ENCODE measurements at places on chromosomes 5 and 9.

GRCh38 chr9:113876151-113876992 is at the start of gene ZNF618:
TSS of gene ZNF618 (plus strand) at chr9:113876309. CDS start at chr9:113876381, 72 bp downstream.
- no peak for DNase-seq

DNA sequence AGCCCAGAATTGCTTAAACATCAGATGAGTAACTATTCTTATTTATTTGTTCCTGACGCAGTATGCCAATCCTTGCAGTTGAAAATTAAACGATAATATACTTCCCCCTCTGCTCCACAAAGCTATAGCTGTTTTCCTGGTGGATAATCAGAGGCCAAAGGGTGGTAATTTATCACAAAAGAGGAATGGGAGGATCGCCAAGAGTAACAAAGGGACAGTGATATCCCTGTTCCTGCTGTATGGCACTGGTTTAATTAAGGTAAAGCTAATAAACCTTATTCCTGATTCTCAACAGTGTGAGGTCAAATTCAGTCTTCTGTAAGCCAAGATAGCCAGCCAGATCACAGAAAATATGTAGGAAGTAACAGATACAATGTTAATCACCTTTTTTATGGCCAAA is 33.4 kb upstream of the PTGER4 start:
- no peak for DNase-seq

GRCh38 chr9:99850736-99851499 is 29.2 kb downstream of the NR4A3 start:
- DNase-seq: no peak

DNA sequence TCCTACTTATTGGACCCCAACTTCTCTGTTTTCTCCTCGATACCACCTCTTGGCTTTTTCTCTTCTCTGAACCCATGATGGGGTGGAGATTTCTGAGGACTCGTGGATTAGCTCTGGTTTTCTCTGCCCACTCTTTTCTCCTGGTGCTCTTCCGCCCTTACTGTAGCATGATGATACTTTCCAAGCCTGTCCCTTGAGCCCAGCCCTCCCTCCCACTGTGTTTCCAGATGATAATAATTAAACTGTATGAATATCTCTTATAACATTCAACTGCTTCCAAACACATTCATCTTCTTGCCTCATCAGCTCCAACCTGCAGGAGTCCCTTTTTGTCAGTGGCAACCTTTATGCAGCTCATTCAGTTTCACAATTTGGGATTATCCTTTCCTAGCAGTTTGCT is 494.2 kb upstream of the KLF4 start:
- no peak for DNase-seq

- DNase-seq: no peak
Observed at GRCh38 chr9:7844242-7844641, 44.7 kb upstream of the DMAC1 start.

- DNase-seq: no peak
Observed at GRCh38 chr9:113771199-113771598, 104.9 kb upstream of the ZNF618 start.

- DNase-seq: no peak
Observed at GRCh38 chr5:105982526-105982925, 1688.2 kb downstream of the EFNA5 start.

- DNase-seq: no peak
Observed at GRCh38 chr5:93154535-93154934, 426.5 kb downstream of the NR2F1-AS1 start.

- no peak for DNase-seq
Observed at GRCh38 chr5:8943301-8943700, 602.6 kb downstream of the SEMA5A start.

DNA sequence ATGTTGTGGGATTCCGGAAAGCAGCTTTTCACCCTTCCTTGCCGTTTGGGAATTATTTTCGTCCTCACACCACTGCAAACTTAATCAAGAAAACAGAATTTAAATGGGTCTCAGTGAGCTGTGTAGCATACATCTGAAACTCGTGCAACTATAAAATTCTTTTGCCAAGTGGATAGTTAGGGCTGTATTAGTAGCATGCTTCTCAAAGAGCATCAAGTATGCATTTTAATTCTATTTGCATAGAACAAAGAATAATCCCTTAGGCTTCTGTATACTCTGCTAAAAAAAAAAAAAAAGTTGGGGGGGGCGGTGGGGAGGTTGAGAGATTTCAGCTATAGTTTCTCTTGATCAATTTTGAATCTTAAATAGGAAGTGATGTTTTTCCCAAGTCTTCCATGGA is 11.8 kb upstream of the APBA1 start:
- no peak for DNase-seq

GRCh38 chr9:37679649-37680402 is 29.1 kb downstream of the FRMPD1 start:
- no peak for DNase-seq

DNA sequence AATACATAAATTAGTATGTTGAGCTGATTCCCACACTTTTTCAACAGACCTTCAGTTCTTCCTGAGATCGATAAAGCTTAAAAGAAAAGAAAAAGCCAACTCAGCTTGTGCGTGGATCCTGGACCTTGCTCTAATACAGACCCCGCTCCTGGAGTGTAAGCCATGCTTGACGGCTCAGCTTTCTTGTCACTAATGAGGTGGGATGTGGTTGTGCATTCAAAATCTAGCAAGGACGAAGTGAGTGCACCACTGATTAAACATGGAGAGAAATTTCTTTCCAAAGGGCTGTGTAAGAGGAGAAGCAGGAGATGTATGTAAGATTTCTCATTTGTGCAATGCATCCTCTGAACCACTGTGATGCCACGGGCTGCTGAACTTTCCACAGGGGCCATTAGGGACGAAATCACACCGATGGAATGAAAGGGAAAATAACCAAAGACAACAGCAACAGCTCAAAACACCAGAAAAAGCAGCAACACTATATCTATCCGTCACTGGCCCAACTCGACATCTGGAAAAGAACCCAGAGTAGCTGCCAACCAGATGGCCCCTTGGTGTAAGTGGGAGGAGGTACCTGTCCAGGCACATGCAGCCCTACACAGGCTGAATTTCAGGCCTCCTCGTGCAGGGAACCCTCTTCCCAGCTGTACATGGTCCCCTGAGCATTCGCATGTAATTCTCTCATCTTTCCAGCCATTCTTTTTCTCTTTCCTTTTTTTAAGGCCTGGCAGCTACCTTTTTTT is 178.9 kb downstream of the SREK1 start:
- DNase-seq: no peak

- no peak for DNase-seq
Observed at GRCh38 chr5:118777189-118777736, 211.1 kb downstream of the DTWD2 start.

DNA sequence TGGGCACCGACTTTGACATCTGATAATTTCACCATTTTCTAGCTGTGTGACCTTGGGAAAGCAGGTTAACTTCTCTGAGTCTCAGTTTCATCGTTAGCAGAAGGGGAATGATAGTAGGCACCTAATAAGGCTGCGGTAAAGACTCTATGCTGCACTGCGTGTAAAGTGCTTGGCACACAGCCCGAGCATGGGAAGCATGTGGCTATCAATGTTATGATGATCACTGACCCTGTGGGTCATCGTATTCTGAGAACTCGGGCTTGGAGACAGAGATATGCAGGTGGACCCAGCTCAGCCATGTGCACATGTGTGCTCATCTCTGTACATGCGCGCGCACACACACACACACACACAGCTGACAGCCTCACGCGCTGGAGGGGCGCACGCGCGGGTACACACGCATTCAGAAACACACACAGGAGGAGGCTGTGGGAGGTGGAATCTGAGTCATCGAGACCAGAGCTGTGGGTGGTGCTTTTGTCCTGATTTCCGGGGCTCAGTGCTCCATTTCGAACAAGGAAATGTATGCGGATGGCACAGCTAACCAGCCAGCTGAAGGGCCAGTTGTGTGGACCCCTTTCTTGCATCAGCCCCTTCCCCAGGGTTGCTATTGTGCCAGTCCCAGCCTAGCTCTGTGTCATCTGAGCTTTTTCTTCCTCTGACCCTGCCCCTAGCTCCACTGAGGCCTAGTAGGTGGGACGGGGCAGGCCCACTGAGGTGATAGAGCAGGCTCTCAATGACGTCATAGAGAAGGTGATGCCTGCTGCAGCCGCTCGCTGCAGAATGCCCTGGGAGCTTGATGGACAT is 11.1 kb upstream of the ARAP3 start:
- DNase-seq: no peak

DNA sequence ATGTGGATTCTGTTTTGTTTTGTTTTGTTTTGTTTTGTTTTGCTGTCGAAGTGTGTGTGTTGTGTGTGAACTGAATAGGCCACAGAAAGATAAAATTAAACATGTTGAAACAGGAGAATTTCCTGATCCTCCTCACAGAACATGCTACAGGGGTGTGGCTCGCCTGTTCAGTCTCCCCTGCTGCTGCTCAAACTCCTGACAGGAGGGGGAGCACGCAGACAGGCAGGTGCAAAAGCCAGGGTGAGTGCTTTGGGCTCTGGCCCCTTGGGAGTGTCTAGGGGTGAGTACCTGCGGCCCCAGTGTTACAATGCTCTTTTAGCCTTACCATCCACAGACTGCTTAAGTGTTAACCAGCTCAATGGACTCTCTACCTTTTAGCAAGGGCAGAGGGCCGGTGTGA is 473.5 kb downstream of the MAT2B start:
- DNase-seq: no peak

- DNase-seq: no peak
Observed at GRCh38 chr5:5799229-5799628, 376.8 kb downstream of the ICE1 start.

GRCh38 chr9:33124751-33125381 is 42.3 kb downstream of the B4GALT1 start:
- no peak for DNase-seq

DNA sequence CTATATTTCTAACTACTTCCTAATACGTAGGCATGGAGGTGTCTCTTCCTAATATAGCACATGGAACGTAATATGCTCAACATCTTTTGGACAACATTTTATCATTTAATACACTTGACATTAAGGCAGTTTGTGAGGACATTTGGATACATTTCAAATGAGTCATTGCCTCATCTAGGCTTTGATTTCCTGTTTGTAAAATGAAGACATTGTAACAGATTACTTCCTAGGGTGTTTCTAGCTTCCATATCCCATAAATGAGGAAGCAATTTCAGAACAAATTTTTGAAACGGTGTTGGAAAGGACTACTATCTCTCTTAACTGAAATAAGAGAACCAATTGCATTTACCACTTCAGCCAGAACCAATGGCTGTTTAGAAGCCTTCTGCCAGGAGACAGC is 38.7 kb downstream of the SLC28A3 start:
- no peak for DNase-seq

DNA sequence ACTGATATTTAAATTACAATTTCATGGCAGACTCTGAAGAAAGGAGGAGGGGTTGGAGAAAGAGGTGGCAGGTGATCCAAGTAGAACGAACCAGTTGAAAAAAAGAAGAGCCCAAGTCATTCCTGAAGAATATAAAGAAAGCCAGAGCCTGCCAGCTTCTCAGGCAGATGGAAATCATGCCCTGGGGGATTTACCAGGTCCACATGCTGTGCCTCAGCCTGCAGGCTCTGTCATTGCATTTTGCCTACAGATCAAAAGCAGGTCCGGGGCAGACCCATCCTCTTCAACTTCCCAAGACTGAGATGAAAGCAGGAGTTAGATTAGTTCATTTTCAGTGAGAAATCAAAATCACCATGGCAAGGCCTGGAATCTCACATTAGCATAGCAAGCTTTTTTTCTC is 48.5 kb downstream of the GDNF start:
- DNase-seq: no peak

GRCh38 chr9:114057161-114057885 is 20.8 kb downstream of the AMBP start:
- no peak for DNase-seq

GRCh38 chr9:129989740-129990139 is 53.2 kb downstream of the FNBP1 start:
- DNase-seq: no peak

DNA sequence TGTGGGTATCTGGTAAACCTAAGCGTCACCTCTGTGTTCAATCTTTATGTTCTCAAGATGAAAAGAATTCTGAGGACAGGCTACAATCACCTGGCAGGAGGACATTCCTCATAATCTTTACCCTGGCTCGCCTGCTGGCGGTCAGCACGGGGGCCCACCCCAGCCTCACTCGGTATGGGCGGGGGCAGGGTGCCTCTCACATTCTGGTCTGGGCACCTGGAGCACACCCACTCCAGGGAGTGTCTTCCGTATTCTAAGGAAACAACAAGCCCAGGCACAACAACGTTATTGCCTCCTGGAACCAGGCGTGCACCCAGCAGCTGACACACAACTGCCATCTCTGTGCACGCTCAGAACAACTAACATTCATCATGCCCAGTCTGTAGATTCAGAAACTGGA is 179.8 kb downstream of the ROR2 start:
- DNase-seq: no peak

DNA sequence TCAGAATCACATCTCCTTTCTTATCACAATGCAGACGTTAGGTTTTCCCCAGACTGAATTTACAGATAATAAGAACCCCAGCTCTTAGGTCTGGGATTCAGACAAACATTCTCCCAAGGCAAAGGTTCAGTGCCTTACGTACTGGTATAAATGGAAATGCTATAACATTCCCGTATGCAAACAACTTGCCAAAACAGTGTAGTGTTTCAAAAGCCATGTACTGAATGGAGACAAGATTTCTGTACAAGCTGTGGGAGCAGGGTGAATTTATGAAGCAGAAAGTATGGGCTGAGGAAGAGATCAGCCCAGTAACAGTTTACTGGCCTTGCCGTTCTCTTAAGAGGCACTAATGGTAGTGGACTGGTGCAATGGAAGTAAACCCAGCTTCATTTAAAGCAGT is 225.5 kb upstream of the ZNF462 start:
- DNase-seq: no peak

Data from esophagus squamous epithelium (tissue), 5 donors.